GM04504 (cell line): ENCODE measurements at places on chromosomes 3 and 15.

GRCh38 chr3:152738656-152739055 is 96.3 kb upstream of the P2RY1 start:
- DNase-seq = no peak

DNA sequence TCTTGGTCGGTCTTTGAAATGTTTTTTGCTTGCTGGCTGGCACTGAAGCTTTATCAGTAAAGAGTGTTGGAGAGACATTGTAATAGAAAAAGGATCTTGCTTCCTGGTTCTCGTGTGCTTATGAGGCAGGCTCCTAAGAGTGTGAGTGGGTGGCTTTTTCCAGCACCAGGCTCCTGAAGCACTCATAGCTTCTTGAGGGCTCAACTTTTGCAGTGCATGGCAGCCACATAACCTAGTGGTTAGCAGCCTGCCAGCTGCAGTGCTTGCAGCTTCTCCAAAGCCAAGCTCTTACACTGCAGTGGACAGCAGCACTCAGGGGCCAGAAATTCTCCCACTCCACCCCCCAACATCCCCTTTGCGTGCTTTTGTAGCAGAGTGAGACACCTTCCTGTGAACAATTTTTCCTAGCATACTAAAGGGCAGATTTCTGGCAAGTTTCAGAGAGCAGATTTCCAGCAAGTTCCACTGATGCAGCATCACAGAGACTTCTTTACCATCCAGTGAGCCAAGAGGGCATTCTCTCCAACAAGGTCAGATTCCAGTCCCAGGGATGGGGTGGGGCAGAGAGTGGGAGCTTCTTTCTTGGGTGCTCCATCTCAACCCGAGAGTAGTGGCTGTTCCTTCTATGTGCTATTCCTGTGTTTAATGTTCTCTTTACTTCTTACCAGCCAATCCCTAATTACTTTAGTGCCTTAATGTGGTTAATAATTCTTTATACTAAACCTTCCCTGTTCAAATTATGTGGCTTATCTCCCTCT is 15.8 kb upstream of the ARHGEF26 start:
- no peak for DNase-seq

- peak; percentile 29 for DNase-seq
Observed at GRCh38 chr3:23004971-23005370, 198.2 kb upstream of the UBE2E2 start.

DNA sequence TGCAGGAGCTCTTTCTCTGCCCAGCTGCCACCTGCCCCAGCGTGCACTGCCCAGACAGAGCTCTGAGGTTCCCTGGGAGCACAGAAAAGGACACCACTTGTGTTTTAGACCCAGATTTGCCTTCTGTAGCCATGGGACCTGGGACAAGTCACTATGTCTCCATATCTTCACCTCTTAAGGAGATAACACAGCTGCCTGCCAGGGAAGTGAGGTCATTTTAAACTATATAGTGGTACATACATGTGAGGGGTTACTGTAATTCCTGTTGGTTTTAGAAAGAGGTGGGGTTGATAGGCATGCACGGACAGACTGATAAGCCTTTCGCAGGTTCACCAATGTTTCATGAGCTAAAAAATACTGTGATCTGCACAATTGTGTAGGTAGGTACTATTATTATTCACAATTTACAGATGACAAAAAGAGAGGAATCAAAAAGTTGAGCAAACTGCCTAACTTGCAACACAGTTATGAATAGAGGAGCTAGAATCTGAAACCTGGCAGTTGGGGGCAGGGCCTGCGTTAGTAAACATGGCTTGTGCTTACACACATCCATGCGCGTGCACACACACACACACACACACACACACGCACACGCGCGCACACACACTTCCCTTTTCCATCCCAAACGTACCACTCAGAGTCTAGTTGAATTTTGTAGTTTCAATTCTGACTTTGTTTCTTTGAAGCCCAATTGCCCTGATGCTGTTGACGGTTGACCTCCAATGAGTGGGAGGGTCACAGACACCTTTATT is 193.6 kb downstream of the FAM43A start:
- no peak for DNase-seq

- DNase-seq = no peak
Observed at GRCh38 chr15:40854161-40854560, 10.3 kb downstream of the SPINT1 start.

DNA sequence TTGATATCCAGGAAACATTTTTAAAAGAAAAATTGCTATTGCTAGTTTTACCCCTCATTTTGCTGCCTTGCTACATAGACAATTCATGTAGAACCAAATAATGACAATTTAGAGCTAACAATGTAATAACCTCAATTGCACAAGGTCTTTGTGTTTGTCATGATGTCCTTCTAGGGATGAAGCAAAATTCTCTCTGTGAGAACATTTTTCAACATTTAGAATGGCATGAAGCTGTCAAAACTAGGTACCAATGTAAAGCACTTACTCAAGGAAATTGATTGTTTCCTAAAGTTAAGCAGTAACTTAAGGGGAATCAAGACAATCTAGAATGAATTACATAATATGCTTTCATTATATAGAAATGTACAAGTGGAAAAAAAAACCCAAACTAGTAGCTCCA is 7.9 kb upstream of the FGF7 start:
- no peak for DNase-seq
